ENCODE measurements at places on chromosomes 1 and 21. TPM values are rescaled to one million over a fixed set of nuclear protein-coding genes. Genes with fewer than 3 reads are reported as not detected.

GRCh38 chr1:192038567-192038966 is 119.7 kb upstream of the RGS18 start:
- no peak for DNase-seq

GRCh38 chr1:156464825-156465452 is 35.6 kb downstream of the MEF2D start:
- no peak for DNase-seq

DNA sequence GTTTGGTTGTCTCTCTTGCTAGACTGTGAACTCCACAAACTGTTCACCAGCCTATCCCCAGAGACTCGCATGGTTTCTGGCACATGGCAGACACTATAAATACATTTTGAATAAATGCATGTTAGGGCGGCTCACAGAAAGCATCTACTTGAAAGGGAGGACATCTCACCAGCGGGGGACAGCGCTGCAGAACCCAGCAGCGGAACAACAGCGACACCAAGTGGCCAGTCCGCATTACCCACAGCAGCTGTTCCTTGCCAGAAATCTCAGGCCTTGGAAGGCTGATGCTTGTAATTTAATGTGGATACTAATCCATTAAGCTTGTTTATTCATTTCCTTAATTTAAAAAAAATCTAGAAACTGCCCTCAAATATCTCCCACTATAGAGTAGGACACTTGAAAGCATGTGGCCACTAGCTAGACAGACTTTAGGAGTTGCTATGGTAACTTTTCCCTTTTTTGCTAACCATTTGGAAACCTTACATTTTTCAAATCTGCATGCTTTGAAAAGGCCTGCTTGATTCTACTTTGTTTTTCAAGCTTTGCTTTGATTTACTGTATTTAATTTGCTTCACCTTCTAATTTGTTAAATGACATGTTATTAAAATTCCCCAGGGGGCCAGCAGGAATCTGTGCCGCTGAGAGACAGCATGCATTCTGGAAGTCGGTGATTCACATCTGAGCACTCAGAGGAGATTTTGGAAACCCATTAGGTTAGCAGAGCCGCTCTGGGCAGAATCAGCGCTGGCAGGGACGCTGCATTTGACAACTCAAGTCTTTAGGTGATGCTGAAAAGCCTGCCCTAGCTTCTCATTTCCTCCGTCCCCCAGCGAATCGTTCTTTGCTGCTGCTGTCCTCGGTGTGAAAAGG is 63.5 kb upstream of the SSX2IP start:
- DNase-seq: peak; percentile 80

- DNase-seq: no peak
Observed at GRCh38 chr1:75126611-75127101, 7.5 kb upstream of the LHX8 start.

DNA sequence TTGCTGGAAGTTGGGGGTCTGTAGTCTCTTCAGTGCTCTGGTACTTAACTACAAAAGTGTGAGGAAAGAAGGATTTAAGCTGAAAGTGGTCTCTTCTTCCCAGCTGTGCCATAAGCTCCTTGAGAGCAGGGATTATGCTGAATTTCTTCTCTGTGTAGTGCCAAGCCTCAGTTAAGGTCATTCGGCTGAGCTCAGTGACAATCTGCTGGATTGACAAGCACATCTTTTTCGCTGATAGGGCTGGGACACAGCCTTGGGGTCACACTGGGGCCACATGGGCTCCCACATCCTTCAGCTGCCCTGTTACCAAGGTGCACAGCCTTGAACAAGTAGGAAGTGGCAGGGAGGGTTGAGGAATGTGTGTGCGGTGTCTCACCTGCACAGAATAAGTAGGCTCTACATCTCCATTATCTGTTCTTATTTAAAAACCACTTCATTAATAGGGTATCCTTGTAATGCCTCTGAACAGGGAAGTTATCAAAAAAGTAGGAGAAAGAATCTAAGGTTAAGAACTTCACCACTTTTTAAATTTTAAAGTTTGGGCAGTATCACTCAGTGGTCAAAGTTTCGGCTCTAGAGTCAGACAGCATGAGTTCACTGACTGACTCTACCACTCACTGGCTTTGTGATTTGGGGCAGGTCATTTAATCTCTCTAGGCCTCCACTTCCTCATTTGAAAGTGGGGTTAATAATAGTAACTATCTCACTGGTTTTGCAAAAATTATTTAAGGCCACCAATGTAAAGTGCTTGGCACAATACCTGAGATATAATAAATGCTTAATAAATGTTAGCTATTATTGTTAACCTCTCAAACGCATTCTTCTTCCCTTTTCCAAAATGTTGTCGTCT is 10.3 kb downstream of the ZBTB40 start:
- DNase-seq: no peak

DNA sequence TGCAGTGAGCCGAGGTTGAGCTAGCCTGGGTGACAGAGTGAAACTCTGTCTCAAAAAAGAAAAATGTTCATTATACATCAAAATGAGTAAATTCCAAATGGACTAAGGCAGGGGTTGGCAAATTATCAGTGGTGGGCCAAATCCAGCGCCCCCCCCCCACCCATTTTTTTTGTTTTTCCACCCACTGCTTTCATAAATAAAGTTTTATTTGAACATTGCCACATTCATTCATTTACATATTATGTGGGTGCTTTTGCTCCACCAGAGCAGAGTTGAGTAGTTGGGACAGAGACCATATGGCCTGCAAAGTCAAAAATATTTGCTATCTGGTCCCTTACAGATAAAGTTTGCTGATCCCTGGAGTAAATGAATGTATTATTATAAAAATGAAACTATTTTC is 99.4 kb downstream of the ZMYM4 start:
- no peak for DNase-seq

Gene MAP3K21
- total RNA-seq: 0.84 TPM

Gene SH3BGR
- 1.6 TPM for total RNA-seq

Gene RABIF
- total RNA-seq: 15.7 TPM

Gene S100A1
- total RNA-seq: not detected

Gene SMYD3
- total RNA-seq: 17.1 TPM

Data from activated CD4-positive, alpha-beta T cell treated with anti-CD3 and anti-CD28 coated beads, Interleukin-2, amount 10 ng/mL, durations not matched to agents 7 days and 5 days (primary cell).